ENCODE measurements at places on chromosomes 11 and 22.

DNA sequence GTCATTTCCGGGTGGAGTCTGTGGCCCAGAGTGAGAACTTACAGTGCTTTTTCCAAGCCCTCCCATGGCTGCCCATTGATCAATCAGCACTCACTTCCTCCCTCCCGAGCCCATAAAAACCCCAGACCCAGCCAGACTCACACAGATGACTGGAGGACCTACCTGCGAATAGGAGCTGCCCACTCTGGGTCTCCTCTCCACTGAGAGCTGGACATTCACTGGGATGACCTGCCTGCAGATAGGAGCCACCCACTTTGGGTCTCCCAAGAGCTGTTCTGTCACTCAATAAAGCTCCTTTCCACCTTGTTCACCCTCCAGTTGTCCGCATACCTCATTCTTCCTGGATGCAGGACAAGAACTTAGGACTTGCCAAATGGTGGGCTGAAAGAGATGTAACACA lies 56.0 kb upstream of the B3GNT6 start:
- DNase-seq, result no peak

- DNase-seq, result no peak
Measured at GRCh38 chr11:119248750-119249670, 42.9 kb downstream of the CBL start.

- no peak for DNase-seq
Measured at GRCh38 chr11:68651208-68651984, 32.9 kb upstream of the GAL start.

- DNase-seq, result no peak
Measured at GRCh38 chr22:39845529-39845928, 48.0 kb downstream of the ENTHD1 start.

- no peak for DNase-seq
Measured at GRCh38 chr11:66495401-66495854, 15.0 kb upstream of the BBS1 start.

DNA sequence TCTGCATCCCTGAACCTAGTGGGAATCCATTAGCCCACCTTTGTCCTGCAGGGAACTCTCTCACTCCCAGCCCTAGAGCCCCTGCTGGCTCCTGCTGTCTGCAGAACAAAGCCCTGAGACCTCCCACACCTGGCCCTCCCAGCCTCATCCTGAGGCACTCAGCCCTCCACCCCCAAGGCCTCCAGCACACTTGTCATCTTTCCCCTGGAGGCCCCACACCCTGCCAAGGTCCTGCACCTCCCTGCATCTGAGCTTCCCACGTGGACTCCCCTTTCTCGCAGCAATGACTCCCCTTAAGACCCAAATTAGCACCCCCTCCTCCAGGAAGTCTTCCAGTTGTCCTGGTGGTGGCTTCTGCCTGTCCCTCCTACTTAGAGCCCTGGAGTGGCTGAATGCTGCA lies 42.3 kb upstream of the LINC01488 start:
- DNase-seq, result no peak

DNA sequence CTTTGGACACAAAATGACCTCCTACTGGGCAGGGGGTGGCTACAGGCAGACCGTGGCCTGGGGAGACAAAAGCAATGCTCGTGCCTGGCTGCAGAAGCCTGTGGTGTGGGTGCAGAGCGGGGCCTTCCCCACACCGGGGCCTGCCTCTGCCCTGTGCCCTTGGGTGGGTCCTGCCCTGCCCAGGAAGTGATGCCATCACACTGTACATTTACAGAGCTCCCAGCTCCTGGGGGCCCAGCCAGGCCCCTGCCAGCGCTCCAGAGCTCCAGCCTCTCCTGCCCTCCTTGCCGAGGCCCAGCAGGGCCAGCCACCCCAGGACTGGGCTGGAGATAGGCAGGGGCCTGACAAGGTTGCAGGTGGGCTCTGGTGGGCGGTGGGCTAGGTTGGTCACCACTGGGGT lies 40.1 kb downstream of the MUC5B start:
- no peak for DNase-seq

GRCh38 chr11:126627421-126627820 lies 271.9 kb downstream of the ST3GAL4 start:
- DNase-seq, result no peak

DNA sequence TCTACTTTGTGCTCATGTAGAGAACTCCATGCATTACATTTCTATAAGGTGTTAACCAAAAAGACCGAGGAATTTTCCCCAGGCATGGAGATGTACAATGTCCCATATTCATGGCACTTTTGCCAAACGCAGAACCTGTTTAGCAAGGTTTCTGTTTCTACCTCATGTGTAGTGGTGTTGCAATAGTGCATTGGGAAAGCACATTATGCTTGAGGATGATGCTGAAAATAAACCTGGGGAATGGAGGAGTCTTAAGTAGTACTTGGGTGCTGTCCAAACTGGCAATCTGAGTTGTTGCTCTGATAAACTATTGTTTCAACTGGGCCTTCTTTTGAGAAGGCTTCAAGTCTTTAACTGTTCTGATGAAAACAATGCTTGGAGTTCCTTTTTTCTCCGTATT lies 11.5 kb upstream of the MUC15 start:
- DNase-seq, result no peak

DNA sequence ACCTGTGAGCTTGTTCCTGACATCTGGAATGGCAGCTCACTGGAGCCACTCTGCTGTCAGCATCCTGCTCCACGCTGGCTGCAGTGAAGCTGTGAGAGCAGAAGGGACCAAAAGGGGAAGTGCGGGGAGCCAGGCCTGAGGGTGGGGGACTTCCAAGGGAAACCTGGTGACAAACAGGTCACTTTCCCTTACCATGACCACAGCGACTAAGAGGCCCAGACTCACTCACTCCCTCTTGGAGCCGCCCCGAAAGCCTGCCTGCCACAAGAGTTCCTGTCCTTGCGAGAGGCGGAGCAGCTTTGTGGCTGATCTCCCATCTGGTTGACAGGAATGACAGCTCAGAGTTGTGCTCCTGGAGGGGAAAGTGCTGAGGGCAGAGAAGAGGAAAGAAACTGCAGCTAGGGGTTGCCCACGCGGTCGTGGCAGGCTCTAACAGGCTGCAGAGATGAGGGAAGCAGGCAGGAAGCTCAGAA lies 183.8 kb upstream of the NTM start:
- DNase-seq, result no peak

GRCh38 chr11:70204466-70204799 lies 1.3 kb downstream of the FADD start:
- no peak for DNase-seq

DNA sequence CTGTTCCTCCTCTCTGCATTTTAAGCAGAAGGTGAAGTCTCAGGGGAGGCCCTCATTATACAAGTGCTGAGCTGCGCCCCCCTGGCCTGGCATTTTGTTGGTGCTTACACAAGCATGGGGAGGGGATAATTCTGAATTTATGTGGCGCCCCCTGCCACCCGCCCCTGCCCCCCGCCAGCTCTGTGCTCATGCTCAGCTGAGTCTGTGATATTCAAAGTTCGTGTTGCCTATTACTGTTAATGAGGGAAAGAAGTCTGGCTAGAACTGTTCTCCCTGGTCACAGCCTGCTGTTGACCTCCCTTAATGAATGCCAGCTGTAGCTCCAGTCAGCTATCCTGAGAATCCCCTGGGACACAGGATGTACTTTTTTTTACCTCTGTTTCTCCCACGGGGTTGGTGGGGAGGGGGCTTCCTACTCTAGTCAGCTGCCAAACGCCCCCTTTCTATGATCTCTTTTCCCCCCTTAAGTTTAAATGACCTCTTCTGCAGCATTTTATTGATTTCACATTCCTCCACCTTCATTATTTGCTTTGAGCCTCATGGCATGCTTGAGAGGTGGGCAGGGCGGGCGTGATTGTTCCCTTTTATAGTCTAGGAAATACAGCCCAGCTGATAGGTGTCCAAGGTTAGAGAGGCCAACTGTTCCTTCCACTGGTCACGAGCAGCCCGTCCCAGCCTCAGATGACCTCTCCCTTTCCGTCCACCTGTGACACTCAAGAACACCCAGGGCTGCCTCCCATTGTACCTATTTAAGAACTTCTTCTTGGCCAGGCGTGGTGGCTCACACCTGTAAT lies 12.2 kb downstream of the USP2 start:
- DNase-seq, result no peak

GRCh38 chr22:44448271-44448830 lies 49.7 kb downstream of the RTL6 start:
- no peak for DNase-seq

DNA sequence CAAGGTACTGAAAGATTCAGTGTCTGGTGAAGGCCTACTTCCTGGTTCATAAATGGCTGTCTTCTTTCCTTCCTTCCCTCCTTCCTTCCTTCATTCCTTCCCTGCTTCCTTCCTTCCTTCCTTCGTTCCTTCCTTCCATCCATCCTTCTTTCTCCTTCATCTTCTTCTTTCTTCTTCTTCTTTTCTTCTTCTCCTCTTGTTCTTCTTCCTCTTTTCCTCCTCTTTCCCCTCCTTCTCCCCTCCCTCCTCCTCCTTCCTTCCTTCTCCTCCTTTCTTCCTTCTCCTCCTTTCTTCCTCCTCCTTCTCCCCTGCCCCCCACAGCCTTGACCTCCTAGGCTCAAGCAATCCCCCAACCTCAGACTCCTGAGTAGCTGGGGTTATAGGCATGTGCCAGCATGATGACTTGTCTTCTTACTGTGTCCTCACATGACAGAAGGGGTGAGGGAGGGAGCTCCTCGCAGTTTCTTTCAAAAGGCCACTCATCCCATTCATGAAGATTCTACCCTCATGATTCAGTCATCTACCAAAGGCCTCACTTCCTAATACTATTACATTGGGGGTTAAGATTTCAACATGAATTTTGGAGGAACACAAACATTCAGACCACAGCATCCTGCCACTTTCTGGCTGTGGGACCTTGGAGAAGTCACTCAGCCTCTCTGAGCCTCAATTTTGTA lies 22.6 kb upstream of the CCDC134 start:
- no peak for DNase-seq

GRCh38 chr22:21067075-21067900 lies 21.5 kb downstream of the LRRC74B start:
- no peak for DNase-seq

DNA sequence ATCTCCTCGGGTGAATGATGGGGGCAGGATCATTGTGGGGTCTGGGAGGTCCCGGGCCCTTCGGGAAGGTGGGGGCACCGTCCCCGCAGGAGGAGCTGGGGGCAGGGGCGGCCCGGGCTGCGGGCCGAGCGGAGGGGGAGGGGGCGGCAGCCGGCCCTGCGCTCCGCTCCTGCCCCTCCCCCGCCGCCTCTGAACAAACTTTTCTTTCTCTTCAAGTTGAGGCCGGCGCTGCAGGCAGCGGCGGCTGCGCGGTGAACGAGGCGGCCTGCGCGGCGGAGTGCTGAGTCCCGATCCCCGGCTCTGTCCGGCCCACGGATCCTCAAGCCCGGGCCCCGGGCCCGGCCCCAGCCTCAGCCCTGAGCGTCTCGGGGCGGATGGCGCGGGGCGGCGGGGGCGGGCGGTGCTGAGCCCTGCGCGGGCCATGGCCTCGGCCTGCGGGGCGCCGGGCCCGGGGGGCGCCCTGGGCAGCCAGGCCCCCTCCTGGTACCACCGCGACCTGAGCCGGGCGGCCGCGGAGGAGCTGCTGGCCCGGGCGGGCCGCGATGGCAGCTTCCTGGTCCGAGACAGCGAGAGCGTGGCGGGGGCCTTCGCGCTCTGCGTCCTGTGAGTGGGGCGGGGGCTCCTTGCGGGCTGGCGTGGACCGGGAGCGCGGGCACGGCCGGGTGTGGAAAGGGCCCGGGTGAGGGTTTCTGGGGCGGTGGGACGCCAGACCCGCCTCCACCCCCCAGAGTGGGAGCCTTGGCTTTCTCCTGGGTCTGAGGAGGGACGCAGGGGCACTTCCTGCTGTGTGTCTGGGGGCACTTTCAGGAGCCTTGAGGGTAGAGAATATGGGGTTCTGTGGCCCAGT lies at the start of gene INPPL1:
Gene INPPL1, plus strand, starts transcription at position 204 of the 847 bp plus-strand sequence. Its CDS starts 218 bp downstream, at position 422.
- DNase-seq, result no peak

GRCh38 chr22:34113381-34113780 lies 193.1 kb upstream of the LARGE1 start:
- DNase-seq, result no peak

GRCh38 chr11:68036717-68037239 lies 2.0 kb upstream of the TCIRG1 start:
- DNase-seq, result no peak

DNA sequence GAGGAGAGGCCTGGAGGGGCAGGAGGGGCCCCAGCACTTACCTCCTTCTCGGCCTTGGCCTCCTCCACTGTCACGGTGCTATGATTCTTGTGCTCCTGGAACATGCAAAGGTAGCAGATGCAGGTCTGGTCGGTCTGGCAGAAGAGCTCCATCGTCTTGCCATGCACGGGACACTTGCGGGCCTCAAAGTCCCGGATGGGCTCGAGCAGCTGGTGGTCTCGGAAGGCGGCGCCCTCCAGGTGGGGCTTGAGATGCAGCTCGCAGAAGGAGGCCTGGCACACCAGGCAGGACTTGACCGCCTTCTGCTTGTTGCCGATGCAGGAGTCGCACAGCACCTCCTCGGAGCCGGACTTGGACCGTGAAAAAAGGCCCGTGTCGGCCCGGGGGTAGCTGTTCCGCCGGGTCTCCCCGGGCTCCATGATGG lies 714 bp downstream of the TRIM29 start:
- DNase-seq, result no peak

GRCh38 chr22:40396882-40397281 lies 26.5 kb downstream of the SGSM3 start:
- no peak for DNase-seq

- DNase-seq, result no peak
Measured at GRCh38 chr22:24466716-24467328, 28.3 kb upstream of the UPB1 start.

- DNase-seq, result no peak
Measured at GRCh38 chr11:9760193-9760575, 96.3 kb downstream of the SWAP70 start.

DNA sequence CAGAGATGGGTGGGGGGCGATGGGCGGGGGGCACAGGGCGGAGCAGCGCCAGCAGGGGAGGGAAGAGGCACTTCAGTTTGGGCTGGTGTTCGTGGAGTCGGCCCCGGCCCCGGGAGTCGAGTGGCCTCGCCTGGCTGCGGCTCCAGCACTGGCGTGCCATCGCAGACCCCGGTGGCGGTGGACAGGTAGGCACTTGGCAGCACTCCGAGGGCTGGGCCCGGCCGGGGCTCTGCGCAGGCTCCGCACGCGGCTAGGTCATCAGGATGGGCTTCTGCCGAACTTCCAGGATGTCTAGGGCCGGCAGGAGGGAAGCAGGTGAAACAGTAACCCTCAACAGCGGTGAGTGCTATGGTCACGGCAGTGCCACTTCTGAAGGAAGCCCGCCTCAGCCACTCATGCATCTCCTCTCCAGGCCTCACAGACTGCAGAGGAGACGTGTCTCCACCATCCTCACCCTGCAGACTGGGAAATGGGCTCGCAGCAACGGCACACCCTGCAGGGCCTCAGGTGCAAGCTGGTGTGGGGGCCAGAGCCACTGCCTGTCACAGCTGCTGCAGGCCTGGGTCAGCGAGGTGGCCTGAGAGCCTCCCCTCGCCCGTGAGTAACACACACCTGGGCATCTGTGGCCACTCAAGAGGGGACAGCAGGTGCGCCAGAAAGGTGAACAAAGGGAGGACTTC lies 33.3 kb downstream of the NUP50 start:
- no peak for DNase-seq

DNA sequence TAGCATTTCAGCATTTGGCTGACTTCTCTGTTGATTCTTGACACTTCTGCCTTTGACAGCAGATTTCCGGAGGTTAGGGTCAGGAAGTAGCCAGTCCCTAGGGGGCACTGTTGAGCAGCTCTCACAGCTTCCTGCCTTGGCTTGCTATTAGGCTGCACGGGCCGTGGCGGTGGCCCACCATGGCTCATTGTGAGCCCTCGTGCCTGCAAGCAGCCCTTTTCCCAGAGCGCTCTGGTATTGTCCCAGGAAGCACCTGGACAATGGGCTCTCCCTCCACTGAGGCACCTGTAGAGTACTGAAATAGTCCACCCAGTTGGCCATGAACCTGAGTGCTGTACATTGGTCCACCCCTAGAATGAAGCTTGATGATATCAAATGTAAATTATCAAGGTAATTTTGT lies 100.2 kb upstream of the GAL start:
- peak; percentile 39 for DNase-seq

- DNase-seq, result no peak
Measured at GRCh38 chr11:555227-555779, 5.2 kb downstream of the LMNTD2 start.

Measured in stimulated activated CD8-positive, alpha-beta memory T cell treated with anti-CD3 and anti-CD28 coated beads, Interleukin-7, amount 100 ng/mL, for 48 hours (primary cell).